ENCODE measurements at places on chromosomes 6 and 20.

DNA sequence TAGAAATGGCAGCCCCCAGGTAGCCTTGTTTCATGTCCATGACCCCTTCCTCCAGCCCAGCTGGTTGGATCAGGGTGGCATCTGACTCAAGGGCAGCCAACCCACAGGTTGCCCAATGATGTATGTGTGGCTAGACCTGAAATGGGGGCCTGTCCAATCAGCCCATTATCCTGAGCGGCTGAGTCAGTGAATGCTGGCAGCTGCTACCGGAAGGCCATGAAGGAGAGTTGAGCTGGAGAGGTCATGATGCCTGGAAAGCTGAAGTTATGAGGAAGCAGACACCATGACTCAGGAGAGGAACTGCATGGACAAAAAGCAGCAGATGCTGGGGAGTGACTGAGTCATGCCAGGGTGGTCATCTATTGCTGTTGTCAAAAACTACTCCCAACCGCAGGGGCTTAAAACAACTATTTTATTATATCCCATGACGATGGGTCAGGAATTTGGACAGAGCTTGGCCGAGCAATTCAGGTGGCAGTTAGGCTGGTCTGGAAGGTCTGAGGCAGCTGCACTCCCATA lies 67.3 kb downstream of the MDGA1 start:
- no peak for DNase-seq

DNA sequence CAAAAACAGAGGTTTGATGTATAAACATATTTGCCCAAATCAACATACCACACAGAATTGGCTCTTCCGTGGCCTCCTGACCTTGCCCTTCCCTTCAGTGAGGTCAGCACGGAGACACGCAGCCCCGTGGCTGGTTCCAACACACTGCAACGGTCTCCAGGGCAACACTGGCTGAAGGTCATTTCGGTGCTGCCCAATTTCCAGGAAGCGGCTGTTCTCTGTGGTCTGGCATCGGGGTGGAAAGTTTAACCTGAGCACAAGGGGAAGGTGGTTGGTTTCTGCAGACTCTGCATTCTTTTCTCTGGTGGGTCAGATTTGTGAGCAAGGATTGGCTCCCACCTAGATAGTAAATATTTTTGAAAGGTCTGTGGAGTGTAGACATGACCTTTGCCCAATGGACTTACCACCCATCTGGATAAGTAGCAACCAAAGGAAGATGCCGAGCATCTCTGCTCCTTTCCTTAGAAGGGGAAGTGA lies 177.6 kb upstream of the PHACTR1 start:
- no peak for DNase-seq

GRCh38 chr6:106117579-106117978 lies 31.4 kb downstream of the PRDM1 start:
- no peak for DNase-seq

GRCh38 chr6:17700421-17701416 lies 6.0 kb downstream of the NUP153 start:
- no peak for DNase-seq

DNA sequence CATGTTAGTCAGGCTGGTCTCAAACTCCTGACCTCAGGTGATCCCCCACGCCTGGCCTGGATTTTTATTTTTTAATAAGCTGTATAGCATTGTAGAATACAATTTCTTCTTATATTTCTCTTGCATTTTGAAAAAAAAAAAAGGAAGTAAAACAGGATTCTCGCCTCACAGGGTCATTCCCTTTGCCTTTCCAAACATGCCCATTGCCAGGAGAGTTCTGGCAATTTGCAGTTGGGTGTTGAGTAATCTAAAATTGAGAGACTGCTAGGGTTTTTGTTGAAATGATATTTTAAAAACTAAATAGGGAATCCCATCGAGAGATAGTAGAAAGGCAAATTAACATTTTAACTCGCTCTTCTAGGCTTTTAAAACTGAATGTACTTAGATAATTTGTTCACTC lies 196.1 kb downstream of the JARID2 start:
- DNase-seq: no peak

DNA sequence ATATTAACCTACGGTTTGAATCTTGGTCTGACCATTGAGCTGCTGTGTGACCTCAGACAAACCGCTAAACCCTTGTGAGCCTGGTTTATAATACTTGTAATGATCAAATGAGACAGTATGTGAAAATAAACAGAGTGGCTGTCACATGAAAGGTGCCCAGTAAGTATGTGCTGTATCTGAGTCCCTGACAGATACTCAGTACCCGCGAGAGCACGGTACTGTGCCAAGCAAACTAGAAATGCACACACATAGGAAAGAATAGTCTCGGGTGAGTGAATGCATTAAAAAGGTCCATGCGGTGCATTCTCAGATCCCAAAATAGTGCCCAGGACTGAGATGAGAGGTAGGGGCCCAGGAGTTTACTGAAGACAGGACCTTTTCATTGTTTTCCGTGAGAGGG lies 93.3 kb downstream of the PPP1R14C start:
- no peak for DNase-seq

DNA sequence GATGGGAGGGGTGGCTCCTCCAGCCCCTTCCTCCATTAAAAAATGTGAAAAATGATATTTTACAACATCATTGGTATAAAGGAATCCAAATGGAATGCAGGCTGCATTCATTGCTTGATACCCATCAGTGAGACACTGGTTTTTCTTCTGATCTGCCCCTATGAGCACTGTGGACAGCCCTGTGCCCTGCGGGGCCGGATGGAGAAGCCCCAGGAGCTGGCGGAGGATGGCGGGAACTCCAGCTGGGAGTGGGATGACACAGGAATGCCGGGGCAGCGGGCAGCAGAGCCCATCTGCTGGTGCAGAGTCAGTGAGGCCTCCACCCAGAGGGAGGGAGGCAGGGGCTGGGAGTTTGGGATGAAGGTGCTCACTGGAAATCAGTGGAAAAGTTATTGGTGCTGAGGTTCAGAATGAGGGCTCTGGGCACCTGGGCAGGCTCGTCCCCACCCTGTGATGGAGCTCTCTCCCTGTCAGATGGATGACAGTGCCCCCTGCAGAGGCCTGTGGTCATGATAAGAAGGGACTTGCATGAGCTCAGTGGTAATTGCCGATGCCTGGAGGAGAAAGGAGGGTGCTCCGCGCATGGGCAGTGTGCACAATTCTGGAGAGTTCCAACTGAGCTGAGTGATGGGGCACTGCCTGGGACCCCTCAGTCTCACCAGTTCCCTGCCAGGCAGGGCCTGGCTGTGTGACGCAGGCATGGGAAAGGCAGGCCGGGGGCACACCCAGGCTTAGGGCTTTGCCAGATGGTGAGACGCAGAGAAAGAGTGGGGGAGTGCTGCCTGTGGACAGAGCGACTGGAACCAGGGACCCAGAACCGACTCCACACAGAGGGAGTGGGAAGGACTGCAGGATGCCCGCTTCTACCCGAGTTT lies 23.2 kb downstream of the CTCFL start:
- no peak for DNase-seq

GRCh38 chr6:170265655-170266054 lies 25.2 kb downstream of the DLL1 start:
- no peak for DNase-seq

DNA sequence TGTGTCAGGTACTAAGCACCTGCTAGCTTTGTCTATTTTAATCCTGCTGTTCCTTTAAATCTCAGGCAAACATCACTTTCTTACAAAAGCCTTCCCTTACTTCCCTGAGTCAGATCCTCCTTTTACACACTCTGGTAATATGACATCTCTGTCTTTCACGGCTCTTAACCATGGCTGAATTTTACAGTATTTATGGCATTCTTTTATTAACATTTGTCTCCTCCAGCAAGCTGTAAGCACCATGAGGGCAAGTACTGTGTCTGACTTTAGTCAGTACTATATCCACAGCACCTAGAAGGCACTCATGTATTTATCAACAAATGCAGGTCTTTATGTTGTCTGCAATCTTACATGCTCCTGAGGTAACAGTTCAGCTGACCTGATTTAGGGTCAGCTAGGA lies 33.7 kb upstream of the HBS1L start:
- no peak for DNase-seq

- DNase-seq: no peak
Measured at GRCh38 chr6:144413418-144413817, 128.3 kb downstream of the UTRN start.

DNA sequence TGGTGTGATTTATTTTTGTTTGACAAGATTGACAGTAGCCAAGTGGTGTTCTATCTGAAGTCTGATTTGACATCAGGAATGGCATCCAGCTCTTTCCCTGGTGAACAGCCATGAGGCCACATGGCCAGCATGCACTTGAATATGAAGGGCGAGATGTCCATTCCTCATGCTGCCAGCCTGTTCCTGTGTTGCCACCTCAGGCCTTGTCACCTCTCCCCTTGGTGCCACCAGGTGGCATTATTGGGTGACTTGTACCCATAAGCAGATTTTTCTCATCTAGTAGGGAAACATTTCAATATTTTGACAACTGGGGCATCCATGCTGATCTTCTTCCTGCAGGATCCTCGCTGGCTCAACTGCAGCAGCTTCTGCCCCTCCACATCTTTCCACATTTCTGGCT lies 199.1 kb downstream of the ERMARD start:
- no peak for DNase-seq

DNA sequence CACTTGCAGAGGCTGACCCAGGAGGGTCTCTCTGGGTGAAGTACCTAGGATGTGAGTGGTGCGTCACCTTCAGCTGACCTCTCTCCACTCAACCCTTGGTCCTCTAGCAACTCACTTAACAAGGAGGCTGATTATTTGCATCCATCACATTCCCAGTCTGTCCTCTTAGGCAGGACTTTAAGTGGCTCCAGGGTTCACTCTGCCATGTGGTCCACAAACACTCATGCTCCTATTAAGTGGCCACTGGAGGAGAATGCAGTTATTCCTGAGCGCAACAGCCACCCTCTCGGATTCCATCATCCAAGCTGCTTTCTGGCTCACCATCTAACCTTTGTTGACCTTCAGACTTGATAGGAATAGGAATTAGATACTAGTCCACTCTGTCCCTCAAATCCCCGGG lies 61.1 kb upstream of the SCAF8 start:
- DNase-seq: no peak

GRCh38 chr20:57195469-57196100 lies 70.9 kb downstream of the BMP7 start:
- DNase-seq: no peak

- no peak for DNase-seq
Measured at GRCh38 chr6:124983383-124984083, 21.3 kb downstream of the RNF217 start.

DNA sequence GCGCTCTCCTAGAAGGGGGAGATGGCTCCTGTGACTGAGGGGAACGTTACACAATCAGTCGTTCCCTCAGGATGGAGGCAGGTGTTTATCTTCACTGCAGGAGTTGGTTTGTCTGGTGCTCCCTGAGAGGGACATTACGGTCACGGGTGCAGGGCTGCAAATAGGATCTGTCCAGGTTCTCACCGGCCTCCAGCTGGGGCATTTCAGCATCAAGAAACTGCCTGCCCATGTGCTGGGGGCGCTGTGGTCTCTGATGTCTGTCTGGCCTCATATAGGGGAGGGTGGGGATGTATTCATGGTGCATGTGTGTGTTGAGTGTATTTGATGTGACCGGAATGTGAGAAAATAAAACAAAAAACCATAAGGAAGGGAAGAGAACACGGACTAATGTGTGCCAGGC lies 77.1 kb downstream of the TBC1D7 start:
- no peak for DNase-seq

GRCh38 chr20:46328200-46328882 lies 20.0 kb upstream of the CDH22 start:
- no peak for DNase-seq

- no peak for DNase-seq
Measured at GRCh38 chr6:16727996-16728395, 33.3 kb downstream of the ATXN1 start.

- no peak for DNase-seq
Measured at GRCh38 chr6:21752054-21752811, 158.7 kb downstream of the SOX4 start.

DNA sequence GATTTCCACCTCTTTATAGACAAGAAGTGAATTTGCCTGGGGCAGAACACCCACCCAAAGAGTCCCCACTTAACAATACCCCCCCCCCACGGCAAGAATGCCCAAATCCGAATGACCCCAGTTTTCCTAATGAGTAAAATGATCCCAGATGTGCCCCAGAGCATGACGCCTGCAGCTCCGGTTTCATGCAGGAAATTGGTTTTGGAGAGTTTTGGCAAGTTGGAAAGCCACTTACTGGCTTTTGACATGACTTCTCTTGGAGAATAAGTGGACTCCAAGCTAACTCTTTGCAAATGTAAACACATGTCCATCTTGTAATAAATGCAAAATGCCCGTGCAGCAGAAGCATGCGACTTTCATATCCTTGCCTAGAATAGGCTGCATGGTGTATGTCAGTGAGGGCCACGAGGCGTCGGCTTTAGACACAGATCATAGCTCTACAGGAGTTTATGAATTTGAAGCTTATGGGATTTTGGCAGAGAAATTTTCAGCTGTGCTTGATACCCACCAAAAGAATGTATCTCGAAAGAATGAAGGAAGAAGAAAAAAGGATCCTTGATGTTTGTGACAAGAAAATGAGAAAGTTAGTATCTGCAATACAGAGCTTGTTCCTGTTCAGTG lies 24.2 kb downstream of the EDN3 start:
- DNase-seq: no peak

DNA sequence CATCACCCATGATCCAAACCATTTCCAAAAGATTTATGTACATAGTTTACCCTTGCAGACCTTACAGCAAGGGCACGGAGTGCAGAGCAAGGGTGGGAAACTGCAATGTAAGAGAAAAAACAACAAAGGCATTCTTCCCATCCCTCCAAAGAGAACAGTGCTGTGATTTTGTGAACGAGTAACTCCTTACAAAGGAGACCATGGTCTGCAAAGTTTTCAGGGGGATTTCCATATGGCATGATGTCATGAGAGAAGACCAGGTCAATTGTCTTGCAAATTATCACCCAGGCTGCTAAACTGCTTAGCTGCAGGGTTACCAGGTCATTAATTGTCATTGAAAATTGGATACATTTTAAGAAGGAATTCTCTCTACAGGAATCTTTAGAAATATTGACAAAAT lies 58.3 kb downstream of the LAMP5 start:
- no peak for DNase-seq

- DNase-seq: no peak
Measured at GRCh38 chr6:108837236-108837971, 10.8 kb upstream of the ARMC2 start.

DNA sequence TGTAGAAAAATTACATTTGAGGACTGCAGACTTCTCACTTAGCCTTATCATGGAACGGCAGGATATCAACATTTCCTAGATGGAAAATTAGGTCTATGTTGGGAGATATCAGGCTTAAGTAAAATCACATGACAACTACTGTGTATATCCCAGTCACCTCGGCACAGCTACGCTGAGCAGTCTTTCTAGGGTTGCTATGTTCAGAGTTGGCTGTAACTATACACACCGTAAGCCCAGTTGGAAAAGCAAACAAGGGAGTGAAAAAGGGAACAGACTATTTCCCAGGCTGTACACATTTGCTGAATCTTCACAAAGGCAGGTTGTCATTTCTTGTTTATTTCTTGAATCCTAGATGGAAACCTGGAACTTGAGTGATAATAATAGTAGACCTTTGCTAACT lies 80.7 kb upstream of the PTPRK start:
- no peak for DNase-seq
